HuH-7.5 (cell line): ENCODE measurements at places on chromosomes 5 and 9.

DNA sequence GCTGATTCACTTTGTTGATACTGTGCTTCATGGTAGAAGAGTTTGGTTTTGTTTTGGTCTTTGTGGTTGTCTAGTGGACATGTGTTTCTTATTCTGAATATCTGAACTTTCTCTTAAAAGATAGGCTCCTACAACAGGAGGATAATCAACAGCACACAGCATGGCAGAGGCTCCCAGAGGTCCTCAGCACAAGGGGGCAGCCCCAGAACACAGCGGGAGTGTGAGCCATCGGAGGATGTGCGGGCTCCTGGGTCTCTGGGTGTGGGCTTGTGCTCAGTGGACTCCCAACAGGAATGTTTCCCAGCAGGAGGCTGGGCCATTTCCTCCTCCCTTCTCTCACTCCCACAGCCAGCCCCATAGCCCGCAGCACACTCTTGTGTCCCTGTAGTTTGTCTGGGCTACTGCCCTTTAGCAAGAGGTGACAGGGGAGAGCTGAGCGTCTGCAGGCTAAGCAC, 164.3 kb upstream of the OTULINL start:
- no peak for DNase-seq

GRCh38 chr5:176770431-176770830, 39.9 kb upstream of the UNC5A start:
- DNase-seq, result no peak

DNA sequence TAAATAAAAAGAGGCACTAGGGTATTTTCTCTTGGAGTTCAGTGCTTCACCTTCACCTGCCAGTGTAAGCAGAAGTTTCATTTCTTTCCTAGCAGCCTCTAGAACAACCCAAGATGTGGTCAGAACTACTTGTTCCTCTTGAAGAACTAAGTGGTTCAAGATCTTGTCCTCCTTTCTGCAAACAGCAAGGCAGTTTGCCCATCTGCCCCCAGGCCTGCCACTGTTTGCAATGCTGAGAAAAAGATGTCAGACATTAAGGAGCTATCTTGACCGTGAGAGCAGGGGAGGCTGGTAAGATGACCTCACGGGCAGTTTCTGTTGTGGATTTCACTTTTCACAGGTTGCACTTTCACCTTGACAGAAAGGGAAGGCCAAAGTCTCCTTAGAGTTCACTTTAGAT, 52.0 kb upstream of the KLF4 start:
- no peak for DNase-seq

GRCh38 chr9:137280474-137281344, 3.2 kb downstream of the TOR4A start:
- DNase-seq, result no peak

DNA sequence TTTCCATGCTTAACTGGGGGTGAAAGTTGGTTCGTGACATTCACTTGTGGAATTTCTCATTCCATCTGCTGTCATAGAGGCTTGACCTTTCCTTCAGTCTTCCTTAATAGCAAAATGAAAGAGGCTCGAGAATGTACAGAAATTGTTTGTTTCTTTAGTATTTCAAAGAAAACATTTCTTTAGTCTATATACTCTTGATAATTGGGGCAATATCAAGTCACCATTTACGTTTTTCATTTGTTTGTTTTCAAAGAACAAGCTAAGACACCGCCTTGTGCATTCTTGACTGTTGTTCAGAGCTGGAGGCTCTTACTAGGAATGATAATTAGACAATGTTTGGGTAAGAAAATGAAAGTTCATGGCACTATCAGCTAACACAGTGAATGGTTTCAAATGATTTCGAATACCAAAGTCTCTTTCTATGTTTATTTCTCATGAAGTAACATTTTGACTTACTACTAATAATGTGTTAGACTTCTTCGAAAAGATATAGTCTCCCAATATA, 835.4 kb downstream of the SEMA5A start:
- DNase-seq, result no peak

GRCh38 chr9:105246656-105247173, 2.3 kb downstream of the SLC44A1 start:
- DNase-seq, result no peak

- DNase-seq, result no peak
Measured at GRCh38 chr5:31596354-31596753, 42.6 kb upstream of the PDZD2 start.

GRCh38 chr5:56506211-56506965, 273.3 kb upstream of the ANKRD55 start:
- DNase-seq, result no peak

DNA sequence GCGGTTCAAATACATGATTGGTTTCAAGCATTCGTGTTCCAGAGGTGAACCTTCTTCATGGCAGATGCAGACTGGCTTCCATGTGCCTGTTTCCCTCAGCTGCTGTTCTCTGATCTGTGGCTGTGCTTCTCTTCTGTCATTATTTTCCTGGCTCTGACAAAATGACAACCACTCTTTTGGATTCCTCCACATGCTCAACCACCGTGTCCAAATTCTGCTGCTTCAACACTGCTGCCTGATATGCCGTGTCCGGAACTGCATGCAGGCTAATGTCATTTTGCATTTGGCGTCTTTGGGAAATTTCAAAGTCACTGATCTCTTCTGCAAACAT, 368.7 kb upstream of the ZNF608 start:
- DNase-seq, result no peak

- DNase-seq, result no peak
Measured at GRCh38 chr5:170006021-170006420, 25.7 kb upstream of the INSYN2B start.

- DNase-seq, result peak; percentile 78
Measured at GRCh38 chr5:142548739-142549275, 137.1 kb downstream of the FGF1 start.

- no peak for DNase-seq
Measured at GRCh38 chr9:91348191-91348807, 13.4 kb downstream of the AUH start.

- no peak for DNase-seq
Measured at GRCh38 chr5:142600611-142601358, 85.1 kb downstream of the FGF1 start.

- DNase-seq, result no peak
Measured at GRCh38 chr5:123093601-123094236, 4.7 kb downstream of the PRDM6 start.

DNA sequence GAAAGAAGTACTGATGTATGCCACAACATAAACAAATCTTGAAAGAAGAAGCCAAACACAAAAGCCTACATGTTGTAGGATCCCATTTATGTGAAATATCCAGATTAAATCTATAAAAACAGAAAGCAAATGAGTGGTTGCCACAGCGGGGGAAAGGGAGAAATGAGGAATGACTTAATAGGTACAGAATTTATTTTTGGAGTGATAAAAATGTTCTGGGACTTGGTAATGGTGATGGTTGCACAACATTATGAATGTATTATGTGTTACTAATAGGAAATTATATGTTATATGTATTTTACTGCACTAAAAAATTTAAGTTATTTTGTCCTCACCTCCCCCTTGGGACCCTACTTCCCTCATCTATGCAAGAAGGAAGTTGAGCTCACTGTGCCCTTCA, 16.4 kb upstream of the TTC1 start:
- no peak for DNase-seq

- no peak for DNase-seq
Measured at GRCh38 chr5:13913962-13914361, 30.5 kb downstream of the DNAH5 start.

DNA sequence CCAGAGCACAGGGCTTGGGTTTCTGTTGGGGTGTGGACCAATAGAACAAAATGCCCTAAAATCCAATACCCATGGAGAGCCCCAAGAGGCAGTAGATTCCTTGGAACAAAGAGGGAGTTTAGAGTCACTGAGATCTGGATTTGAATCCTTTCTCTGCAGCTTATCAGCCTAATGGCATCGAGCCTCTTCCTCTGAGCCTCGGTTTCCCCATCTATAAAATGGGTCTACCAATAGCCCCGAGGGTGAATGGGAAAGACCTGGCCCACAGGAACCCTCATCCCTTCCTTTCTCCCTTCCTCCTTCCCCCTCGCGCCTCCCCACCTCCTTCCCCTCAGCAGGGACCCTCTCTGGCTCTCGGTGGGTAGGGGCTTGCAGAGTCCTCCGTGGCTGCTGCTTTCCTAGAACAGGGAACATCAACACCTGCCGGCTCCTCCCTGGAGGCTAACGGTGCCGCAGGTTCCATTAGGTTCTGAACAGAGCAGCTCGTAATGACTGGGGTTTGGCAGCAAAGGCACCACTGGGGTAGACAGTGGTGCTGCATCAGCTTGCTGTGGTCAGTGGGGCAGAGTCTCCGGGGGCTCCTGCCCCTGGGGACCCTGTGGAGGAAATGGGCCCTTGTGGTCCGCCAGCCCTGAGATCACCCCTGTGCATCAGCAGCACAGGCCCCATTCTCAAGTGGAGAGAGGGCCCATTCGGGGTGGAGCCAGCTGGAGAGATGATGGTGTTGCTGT, 40.3 kb downstream of the NEK6 start:
- DNase-seq, result no peak

DNA sequence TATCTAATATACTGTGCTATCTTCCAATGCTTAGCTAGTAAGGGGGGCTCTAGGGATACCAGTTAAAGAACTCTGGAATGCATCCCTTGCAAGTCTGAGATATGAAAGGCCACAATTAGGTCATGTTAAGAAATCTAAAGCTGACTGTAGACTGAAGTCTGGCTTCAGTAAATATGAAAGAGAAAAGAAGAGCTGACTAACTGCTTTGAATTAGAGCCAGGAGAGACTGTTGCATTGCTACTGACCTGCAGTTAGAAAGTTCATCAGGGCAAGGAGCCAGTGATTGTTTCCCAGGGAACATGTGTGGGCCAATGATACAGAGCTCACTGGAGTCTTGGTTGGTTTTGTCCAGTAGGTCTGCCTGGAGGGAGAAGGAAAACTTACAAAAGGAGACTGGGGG, 472.1 kb upstream of the TNC start:
- DNase-seq, result no peak

GRCh38 chr5:106755789-106756188, 914.9 kb downstream of the EFNA5 start:
- DNase-seq, result no peak
